ENCODE measurements at places on chromosomes 11 and 22. TPM values are rescaled to one million over a fixed set of nuclear protein-coding genes. Genes with fewer than 3 reads are reported as not detected.
A peak's percentile ranks its signal among the peaks of the same experiment; 100 is the strongest.

DNA sequence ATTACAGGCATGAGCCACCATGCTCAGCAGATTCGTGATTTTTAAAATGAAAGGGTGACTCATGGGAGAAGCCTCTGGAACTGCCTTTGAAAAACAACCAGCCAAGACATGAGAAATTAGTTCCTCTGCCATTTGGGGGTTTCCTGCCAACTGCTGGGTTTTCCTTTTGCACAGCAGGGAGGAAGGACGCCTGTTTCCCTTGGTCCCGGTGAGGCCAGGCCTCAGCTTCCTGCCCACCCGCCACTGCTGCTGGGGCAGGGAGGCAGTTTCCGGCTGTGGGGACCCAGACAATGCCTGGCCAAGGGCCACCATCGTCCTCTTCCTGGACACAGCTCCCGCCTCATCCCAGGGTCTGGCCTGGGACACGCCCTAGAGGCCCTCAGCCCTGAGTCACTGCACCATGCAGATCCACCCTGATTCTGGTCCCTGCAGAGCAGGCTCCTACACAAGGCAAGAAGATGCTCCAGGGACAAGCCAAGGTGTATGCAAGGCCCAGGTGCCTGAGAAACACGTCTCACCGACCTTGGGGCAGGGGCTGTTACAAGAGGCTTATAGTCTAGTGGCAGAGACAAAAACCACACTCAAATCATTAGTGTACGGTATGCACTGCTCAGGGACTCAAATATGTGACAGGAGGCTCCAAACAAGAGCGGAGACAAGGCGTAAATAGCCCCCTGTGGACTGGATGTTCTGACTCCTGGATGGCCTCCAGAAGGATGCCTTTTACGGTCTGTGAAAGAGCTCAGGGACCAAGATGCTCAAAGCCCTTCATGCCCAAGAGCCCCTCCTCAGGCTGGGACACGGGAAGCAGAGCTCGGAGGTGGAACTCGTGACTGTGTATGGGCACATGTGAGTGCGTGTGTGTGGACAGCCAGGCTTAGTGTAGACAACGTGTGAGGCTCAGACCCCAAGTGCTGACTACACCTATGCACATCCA, 10.0 kb downstream of the PPM1F start:
- peaks cover 29% of the 10 kb centered on the region for H3K36me3 ChIP-seq
- no peaks in the 10 kb centered on the region for H3K27me3 ChIP-seq
- H3K27ac ChIP-seq = peak overlapping the region; percentile 95
- DNase-seq = peak; percentile 50
- H3K4me3 ChIP-seq = no peak overlapping the region

OR56A5 gene
- total RNA-seq = not detected

VPS11 gene
- 40.9 TPM for total RNA-seq

DNA sequence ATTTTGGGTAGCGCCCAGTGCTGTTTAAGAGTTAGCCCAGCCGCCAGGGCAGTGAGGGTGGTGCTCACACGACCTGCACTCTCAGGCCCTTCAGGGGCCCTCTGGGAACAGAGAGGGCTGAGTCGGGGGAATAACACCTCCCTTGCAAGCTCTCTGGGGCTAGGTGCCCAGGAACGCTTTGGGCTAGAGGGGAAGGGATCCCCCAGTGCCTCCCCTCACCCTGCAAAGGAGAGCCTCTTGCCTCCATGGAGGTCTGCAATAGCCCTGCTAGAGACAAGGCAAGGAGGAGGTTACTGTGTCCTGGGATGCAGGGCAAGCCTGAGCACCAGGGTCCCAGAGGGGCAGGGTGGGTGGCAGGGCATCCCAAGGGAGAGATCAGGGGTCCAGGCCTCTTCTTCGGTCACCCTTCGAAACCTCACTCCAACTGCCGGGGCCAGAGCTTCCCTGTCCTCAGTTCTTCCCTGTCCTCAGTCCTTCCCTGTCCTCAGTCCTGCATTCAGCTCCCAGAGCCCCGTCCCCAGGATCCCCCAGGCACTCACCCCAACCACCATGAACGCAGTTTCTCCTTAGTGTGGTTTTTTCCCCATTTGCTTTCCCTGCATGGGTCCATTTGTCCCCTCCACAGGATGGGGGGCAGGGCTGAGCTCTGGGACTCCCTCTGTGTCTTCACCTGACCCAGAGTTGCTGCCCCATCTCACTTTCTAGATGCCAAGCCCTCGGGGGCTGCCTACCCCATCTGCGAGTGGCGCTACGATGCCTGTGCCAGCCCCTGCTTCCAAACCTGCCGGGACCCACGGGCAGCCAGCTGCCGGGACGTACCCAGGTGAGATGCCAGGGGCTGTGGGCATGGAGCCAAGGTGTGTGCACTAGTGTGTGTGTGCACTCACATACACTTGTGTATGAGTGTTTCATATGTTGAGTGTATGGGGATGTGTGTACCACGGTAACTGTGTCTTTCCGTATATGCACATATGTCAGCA, 60.8 kb downstream of the OTOG start:
- H3K4me3 ChIP-seq = no peak overlapping the region
- no peaks in the 10 kb centered on the region for H3K27me3 ChIP-seq
- no peaks in the 10 kb centered on the region for H3K36me3 ChIP-seq
- H3K27ac ChIP-seq = no peak overlapping the region
- no peaks in the 10 kb centered on the region for H3K4me1 ChIP-seq
- no peak for DNase-seq

GRCh38 chr11:129825380-129825779, 9.7 kb downstream of the TMEM45B start:
- DNase-seq = peak; percentile 7
- no peaks in the 10 kb centered on the region for H3K27me3 ChIP-seq
- no peak overlapping the region for H3K4me3 ChIP-seq
- no peaks in the 10 kb centered on the region for H3K4me1 ChIP-seq

- DNase-seq = no peak
- H3K27me3 ChIP-seq = no peaks in the 10 kb centered on the region
- H3K27ac ChIP-seq = no peak overlapping the region
Measured at GRCh38 chr11:2947744-2948143, 18.5 kb upstream of the PHLDA2 start.

- H3K36me3 ChIP-seq = no peaks in the 10 kb centered on the region
Measured at GRCh38 chr11:121463689-121464335, 11.0 kb upstream of the SORL1-AS1 start.

- H3K4me3 ChIP-seq = no peak overlapping the region
- H3K27me3 ChIP-seq = peaks cover 10% of the 10 kb centered on the region
- H3K27ac ChIP-seq = no peak overlapping the region
- H3K36me3 ChIP-seq = no peaks in the 10 kb centered on the region
Measured at GRCh38 chr11:131760091-131761061, 390.0 kb downstream of the NTM start.

GRCh38 chr11:70230151-70230839, 27.2 kb downstream of the FADD start:
- H3K27me3 ChIP-seq = no peaks in the 10 kb centered on the region
- no peak overlapping the region for H3K27ac ChIP-seq
- no peak overlapping the region for H3K4me3 ChIP-seq
- DNase-seq = no peak

GRCh38 chr11:35747668-35748067, 85.1 kb downstream of the TRIM44 start:
- H3K36me3 ChIP-seq = no peaks in the 10 kb centered on the region
- H3K4me3 ChIP-seq = no peak overlapping the region
- H3K4me1 ChIP-seq = peaks cover 5% of the 10 kb centered on the region
- H3K27me3 ChIP-seq = no peaks in the 10 kb centered on the region

GRCh38 chr11:112784323-112785073, 176.7 kb upstream of the NCAM1 start:
- peak; percentile 43 for DNase-seq
- no peaks in the 10 kb centered on the region for H3K4me1 ChIP-seq
- H3K4me3 ChIP-seq = peak overlapping the region; percentile 28
- no peaks in the 10 kb centered on the region for H3K27me3 ChIP-seq
- H3K36me3 ChIP-seq = no peaks in the 10 kb centered on the region

- no peaks in the 10 kb centered on the region for H3K4me1 ChIP-seq
- H3K36me3 ChIP-seq = no peaks in the 10 kb centered on the region
- no peak for DNase-seq
- peak overlapping the region; percentile 91 for H3K27ac ChIP-seq
- peak overlapping the region; percentile 65 for H3K4me3 ChIP-seq
Measured at GRCh38 chr11:62710001-62710345, 2.5 kb downstream of the GNG3 start.

DGCR6 gene
- total RNA-seq = 19.0 TPM

DNA sequence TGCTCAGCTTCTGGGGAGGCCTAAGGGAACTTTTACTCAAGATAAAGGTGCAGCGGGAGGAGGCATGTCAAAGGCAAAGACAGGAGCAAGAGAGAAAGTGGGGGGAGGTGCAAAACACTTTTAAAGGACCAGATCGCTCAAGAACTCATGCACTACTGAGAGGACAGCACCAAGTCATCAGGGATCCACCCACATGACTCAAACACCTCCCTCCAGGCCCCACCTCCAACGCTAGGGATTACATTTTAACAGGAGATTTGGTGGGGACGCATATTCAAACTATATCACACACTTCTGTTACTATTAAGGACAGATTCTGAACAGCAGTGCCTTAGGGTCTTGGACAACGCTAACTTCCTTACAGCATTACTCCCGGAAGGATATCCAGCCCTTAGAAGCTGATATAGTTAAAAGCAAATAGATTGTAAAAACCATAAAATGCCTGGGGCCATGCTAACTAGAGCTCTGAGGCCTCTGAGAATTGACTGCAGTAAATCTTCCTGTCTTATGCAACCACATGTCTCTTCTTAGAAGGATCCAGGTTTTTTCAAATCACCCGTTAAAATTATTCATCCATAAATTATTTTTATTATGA, 16.7 kb upstream of the ZC3H12C start:
- no peak for DNase-seq
- no peaks in the 10 kb centered on the region for H3K36me3 ChIP-seq
- H3K27ac ChIP-seq = peak overlapping the region; percentile 37

GRCh38 chr22:38327805-38328204, 10.6 kb upstream of the CSNK1E start:
- no peaks in the 10 kb centered on the region for H3K36me3 ChIP-seq
- no peaks in the 10 kb centered on the region for H3K4me1 ChIP-seq
- no peak overlapping the region for H3K4me3 ChIP-seq

SLC22A9 gene
- not detected for total RNA-seq

- H3K4me1 ChIP-seq = no peaks in the 10 kb centered on the region
- H3K27me3 ChIP-seq = no peaks in the 10 kb centered on the region
- no peak overlapping the region for H3K27ac ChIP-seq
- no peak overlapping the region for H3K4me3 ChIP-seq
Measured at GRCh38 chr22:47780281-47780875, 1017.9 kb downstream of the TBC1D22A start.

DNA sequence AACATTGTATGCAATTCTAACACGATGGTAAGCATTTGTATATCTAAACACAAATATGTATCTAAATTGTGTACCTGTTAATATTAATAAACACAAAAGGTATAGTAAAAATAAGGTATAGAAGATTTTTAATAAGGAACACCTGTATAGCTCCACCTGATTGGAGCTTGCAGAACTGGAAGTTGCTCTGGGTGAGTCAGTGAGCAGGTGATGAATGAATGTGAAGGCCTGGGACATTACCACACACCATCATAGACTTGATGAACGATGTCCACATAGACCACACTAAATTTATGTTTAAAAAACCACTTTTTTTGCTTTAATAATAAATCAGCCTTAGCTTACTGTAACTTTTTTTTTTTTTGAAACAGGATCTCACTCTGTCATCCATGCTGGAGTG, 97.6 kb upstream of the CLMP start:
- no peak for DNase-seq
- no peaks in the 10 kb centered on the region for H3K4me1 ChIP-seq
- no peaks in the 10 kb centered on the region for H3K36me3 ChIP-seq
- H3K4me3 ChIP-seq = no peak overlapping the region
- H3K27me3 ChIP-seq = no peaks in the 10 kb centered on the region

GRCh38 chr22:23891726-23892125, 2.5 kb upstream of the MIF start:
- H3K36me3 ChIP-seq = no peaks in the 10 kb centered on the region
- no peaks in the 10 kb centered on the region for H3K27me3 ChIP-seq
- H3K4me1 ChIP-seq = peaks cover 29% of the 10 kb centered on the region

- no peak overlapping the region for H3K27ac ChIP-seq
- peaks cover 6% of the 10 kb centered on the region for H3K4me1 ChIP-seq
- DNase-seq = no peak
- no peak overlapping the region for H3K4me3 ChIP-seq
- H3K27me3 ChIP-seq = no peaks in the 10 kb centered on the region
Measured at GRCh38 chr11:86011175-86011574, 57.7 kb downstream of the PICALM start.

- peak overlapping the region; percentile 93 for H3K27ac ChIP-seq
- H3K27me3 ChIP-seq = no peaks in the 10 kb centered on the region
- peak; percentile 96 for DNase-seq
Measured at GRCh38 chr11:65492637-65493366, 6.0 kb upstream of the MALAT1 start.

VWCE gene
- 6.3 TPM for total RNA-seq

POLR2F gene
- 139 TPM for total RNA-seq

GRCh38 chr22:47697861-47698260, 935.4 kb downstream of the TBC1D22A start:
- H3K4me1 ChIP-seq = no peaks in the 10 kb centered on the region
- H3K4me3 ChIP-seq = no peak overlapping the region
- no peak overlapping the region for H3K27ac ChIP-seq
- H3K36me3 ChIP-seq = no peaks in the 10 kb centered on the region

DNA sequence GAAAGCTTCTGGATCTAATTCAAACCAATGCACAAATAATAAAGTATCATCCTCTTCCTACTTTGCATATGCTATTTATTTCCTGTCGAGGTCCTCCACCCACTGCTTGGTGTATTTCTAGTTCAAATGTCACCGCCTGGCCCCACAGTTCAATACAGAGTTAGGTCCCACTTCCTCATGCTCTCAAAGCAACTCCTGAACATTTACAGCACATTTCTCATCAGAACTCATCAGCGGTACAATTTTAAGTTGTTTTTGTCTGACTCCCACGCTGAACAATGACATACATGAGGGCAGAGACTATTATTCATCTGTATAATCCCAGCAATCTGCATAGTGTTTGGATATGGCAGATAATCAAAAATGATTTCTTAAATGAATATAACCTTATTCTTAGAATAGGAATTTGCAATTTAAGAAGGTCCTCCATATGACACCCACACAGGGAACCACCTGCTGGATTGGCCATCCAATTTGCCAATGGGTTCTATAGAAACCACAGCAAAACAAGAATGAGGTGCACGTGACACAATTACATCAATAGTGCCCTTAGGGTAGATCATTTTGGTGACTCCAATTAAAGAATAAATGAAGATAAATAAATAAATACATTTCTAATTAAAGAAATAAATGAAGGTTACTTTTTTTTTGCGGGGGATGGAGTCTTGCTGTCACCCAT, 54.2 kb downstream of the SLC25A17 start:
- no peak for DNase-seq
- H3K27ac ChIP-seq = no peak overlapping the region
- no peaks in the 10 kb centered on the region for H3K27me3 ChIP-seq
- peaks cover 18% of the 10 kb centered on the region for H3K36me3 ChIP-seq

FGF4 gene
- 3.3 TPM for total RNA-seq

Data from tibial nerve (tissue), 4 donors.